ENCODE measurements at places on chromosomes 1 and 21. TPM values are rescaled to one million over a fixed set of nuclear protein-coding genes. Genes with fewer than 3 reads are reported as not detected.

RNASEL gene
- total RNA-seq = 8.2 TPM

RUNX3 gene
- total RNA-seq = 0.77 TPM

- no peak for ATAC-seq
These were observed 167.3 kb downstream of the DISC1 start for GRCh38 chr1:231793893-231794292.

GRCh38 chr1:185008838-185009237 lies 34.5 kb upstream of the NIBAN1 start:
- ATAC-seq = no peak

GRCh38 chr21:32920474-32920873 lies 105.3 kb upstream of the OLIG2 start:
- ATAC-seq = no peak

DNA sequence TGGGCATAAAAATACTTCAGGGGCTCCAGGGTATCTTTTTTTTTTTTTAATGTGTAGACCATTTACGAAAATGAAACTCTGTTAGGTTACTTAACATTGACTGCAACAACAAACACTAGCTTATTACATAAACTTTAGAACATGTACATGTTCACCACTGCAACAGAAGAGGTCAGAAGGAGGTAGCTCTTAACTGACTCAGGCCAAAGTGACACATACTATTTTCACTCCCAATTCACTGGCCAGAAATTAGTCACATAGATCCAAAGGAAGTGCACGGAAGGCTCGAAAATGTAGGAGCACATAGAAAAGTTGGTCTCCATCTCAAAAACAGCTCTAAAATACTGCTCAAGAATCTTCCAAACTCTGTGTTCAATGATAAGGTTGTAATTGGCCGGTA lies 107.2 kb downstream of the AKT3 start:
- ATAC-seq = no peak

GRCh38 chr1:100377590-100378361 lies 25.5 kb downstream of the CDC14A start:
- no peak for ATAC-seq

GRCh38 chr1:33180911-33181890 lies 642 bp downstream of the TRIM62 start:
- peak; percentile 35 for ATAC-seq

Measured in gastroesophageal sphincter (tissue), 4 donors.